ENCODE measurements at places on chromosomes 3 and 15.

DNA sequence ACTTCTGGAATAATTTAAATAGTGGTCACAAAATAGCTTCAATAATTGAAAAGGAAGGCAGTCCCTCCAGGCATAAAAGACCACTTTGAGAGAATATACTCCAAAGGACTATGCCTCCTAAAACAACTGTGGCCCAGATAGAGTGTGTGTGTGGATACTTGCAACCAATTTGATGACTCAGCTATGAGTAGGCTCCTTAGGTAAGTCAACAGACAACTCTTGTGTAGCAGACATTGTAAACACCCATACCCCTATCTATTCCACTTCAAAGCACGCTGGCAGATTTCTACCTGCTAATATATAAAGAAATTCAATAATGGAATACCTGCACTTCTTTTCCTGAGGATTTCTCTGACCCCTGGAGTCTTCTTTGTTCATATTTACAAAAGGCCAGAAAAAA lies 254.5 kb downstream of the NEK10 start:
- no peak for DNase-seq

DNA sequence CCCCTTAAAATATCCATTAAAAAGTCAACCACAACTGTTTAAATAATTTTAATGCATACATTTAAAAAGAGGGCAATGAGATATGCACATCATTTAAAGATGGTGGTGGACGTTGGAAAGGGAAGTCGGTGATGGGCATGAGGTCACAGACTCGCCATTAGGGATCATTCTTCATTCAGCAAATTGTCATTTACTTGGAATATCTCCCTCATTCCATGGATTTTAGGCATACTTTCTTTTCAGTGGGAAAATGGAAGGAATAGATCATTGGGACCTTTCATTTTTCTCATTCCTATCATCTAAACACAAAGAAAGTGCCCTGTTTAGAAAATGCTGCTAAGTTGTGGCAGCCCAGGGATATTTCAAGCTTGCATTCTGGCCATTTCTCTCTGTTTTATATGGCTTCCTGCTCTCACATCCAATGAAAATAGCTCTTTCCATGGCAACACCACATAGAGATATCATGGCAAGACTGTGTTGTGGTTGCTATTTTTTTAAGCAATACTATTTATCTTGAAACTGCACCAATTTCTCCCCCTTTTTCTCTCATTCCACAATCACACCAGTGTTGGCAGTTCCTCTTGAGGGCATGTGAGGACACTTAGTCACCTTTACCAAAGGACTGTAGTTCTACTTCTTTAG lies 40.7 kb upstream of the LMCD1 start:
- DNase-seq, result no peak

DNA sequence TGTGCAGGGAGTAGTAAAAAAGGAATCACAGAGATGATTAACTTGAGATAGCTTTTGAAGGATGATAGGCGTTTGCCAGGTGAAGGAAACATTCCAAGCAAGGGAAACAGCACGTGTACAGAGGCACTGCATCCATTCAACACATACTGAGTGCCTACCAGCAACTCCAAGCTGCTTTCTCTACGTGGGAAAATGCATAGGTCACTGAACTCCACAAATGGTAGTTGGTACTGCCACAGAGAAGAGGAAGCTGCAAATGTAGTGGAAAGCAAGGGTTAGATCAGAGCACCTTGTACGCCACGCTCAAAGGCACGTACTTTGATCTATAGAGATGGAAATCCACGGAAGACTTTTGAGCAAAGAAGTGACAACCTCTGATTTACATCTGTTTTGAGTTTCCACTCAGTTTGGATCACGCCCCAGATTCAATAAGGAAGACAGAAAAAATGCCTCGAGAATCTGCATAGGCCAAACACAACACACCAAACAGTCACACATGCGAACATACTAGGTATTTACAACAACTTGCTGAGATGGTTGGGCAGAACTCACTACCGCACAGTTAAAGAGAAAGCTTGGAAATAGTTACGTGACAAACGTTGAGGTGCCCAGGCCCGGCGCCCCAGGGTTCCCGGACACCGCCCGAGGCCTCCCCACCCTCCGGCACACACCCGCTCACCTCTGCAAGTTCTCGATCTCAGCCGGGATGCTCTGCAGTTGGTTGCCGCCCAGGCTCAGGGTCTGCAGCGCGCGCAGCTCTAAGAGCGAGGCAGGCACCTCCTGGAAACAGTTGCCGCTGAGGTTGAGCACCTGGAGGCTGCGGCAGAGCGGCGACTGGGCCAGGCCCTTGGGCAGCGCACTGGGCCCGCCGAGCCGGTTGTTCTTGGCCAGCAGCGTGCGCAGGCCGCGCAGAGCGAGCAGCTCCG lies 826 bp downstream of the LRRC58 start:
- peak; percentile 11 for DNase-seq

GRCh38 chr15:60939389-60939788 lies 289.7 kb downstream of the RORA start:
- DNase-seq, result no peak

GRCh38 chr3:190973771-190974170 lies 111.3 kb upstream of the GMNC start:
- no peak for DNase-seq

- no peak for DNase-seq
These were observed 236.6 kb downstream of the SOX2 start for GRCh38 chr3:181948286-181948685.

DNA sequence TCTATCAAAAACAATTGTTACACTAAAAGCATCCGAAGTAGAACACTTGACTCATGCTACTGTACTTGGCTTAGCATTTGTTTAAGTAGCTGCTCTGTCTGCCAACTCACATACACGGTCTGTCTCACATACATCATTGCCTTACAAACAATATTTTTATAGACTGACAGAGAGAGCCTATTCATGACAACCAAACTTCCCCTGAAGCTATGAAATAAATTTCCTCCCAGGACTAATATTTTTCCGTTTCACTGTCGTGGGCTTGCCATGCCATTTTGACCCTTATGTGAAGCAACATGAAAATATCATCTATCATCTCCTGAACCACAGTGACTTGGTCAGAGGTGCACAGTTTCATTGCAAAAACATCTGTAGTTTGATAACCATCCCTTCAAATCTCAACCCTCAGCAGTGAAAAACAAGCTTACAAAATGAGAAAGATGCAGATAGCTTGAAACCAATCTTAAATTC lies 66.5 kb upstream of the PYGO1 start:
- no peak for DNase-seq

DNA sequence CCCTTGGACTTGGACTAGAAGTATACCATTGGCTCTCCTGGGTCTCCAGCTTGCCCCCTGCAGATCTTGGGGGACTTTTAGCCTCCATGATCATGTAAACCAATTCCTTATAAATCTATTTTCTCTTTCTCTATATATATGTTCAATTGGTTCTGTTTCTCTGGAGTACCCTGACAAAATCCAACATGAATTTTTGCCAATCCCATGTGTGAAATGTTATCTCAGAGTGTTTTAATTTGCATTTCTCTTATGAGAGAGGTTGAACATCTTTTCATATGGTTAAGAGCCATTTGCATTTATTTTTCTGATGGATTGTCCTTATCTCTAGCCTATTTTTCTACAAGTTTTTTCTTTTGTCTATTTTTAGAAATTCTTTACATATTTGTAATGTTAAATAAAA lies 131.7 kb upstream of the NEO1 start:
- no peak for DNase-seq

- DNase-seq, result no peak
These were observed 172.7 kb downstream of the ZBTB20 start for GRCh38 chr3:114974387-114974786.

- peak; percentile 65 for DNase-seq
These were observed 8.9 kb upstream of the SUCNR1 start for GRCh38 chr3:151864423-151865101.

DNA sequence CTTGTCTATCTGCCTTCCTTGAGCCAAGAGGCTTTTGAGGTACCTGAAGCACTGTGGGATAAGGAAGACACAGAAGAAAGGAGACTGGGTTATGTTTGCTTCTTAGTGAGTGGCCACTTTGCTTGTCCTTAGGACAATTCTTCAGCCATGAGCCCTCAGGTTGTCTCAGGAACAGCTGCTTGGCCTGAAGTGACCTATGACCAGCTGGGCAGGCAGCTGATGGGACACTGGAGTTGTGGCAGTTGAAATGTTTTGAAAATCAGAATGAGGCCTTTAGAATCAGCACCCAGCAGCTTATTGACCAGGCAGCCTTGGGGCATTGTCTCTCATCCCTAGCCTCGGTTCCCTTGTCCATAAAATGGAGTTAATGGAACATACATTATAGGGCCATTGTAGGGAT lies 37.0 kb downstream of the RBP2 start:
- no peak for DNase-seq

DNA sequence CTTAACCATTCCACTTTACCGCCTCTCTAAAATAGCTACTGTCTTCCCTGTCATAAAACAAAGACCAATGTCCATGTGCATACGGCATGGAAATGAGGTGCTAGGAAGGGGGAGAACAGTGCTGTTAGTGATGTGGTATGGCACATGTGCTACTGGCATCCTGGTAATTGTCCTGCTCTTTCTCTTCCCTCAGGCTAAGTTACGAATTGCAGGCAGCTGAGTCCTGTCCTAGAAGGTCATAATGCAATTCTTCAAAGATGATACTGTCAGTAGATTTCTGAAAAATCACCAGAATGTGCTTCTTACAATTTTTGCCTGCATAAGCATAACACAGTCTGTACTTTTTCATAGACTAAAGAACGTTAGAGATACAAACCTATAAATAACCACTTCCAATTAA lies 216.8 kb downstream of the RSL24D1 start:
- DNase-seq, result no peak

GRCh38 chr15:62807539-62808130 lies 234.9 kb upstream of the TPM1 start:
- DNase-seq, result no peak

- DNase-seq, result peak; percentile 85
These were observed 34.8 kb upstream of the CTSH start for GRCh38 chr15:78979456-78980320.

DNA sequence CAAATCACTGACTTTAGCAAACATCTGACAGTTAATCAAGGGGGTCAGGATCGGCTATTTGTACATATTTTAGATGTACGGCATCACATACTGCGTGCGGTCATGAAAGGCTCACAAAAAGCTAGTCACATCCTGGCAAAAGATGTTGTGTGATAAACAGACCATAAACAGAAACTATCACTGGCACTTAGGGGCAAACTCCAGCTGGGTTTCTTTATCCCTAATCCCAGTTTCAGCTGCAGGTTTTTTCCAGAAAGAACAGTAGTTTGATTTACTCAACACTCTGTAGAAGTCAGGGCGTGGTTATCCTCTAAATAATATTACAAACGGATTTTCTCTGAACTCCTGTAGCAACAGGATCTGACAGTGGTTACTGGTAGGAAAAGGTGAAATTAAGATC lies 112.4 kb upstream of the BHLHE40 start:
- no peak for DNase-seq

GRCh38 chr3:178754852-178755510 lies 218.7 kb downstream of the KCNMB2 start:
- no peak for DNase-seq

DNA sequence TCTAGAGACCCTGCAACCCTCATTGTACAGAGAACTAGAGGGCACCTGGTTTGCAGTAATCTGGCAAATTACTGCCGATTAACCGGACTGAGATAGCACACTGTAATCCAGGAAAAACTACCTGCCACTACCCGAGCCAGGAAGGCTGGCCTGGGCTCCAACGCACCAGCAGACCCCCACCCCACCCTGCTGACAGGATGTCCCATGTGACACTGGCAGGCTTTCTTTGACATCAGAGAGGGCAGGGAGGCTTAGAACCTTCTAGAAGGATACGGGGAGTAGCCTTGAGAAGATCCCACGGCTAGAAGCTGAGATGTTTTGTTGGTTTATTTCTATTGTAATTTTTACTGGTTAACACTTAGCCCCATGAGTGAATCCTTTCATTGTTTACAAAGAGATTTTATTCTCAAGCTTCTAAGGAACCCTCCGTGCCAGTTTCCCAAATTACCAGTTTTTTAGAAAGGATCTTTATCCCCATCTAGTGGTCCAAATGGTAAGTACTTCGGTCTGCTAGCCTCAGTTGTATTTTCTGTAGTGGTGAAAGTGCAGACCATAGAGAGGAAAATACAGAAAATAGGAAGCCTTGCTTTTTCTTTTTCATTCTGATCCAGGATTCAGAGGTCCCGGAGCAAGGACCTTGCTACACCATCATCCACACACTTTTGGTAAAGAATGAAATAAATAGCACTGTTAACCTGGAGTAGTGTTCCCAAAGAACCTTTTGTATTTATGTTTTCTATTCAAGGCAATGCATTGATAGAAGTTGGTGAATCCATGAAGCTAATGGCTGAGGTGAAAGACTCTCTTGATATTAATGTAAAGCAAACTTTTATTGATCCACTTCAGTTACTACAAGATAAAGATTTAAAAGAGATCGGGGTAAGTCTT lies 81.9 kb upstream of the ADAMTSL3 start:
- peak; percentile 65 for DNase-seq

DNA sequence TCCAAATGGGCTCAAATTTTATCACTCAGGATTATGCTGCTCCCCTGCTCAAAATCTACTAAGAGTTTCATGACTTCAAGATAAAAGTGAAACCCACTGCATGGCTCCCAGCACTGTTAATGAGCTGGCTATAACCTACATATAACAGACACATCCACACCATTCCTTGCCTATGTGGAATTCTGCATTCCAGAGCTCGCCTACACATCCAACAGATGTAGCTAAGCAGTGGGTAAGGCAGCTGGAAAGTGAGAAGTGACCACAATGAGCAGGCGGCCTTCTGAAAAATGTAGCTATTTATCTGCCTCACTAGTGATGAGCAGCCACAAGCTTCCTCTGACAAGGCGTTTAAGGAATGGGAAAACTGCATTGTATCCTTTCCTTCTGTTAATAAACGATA lies 92.0 kb upstream of the TRIM42 start:
- DNase-seq, result no peak

GRCh38 chr3:130900959-130901358 lies 7.1 kb downstream of the ATP2C1 start:
- DNase-seq, result no peak

DNA sequence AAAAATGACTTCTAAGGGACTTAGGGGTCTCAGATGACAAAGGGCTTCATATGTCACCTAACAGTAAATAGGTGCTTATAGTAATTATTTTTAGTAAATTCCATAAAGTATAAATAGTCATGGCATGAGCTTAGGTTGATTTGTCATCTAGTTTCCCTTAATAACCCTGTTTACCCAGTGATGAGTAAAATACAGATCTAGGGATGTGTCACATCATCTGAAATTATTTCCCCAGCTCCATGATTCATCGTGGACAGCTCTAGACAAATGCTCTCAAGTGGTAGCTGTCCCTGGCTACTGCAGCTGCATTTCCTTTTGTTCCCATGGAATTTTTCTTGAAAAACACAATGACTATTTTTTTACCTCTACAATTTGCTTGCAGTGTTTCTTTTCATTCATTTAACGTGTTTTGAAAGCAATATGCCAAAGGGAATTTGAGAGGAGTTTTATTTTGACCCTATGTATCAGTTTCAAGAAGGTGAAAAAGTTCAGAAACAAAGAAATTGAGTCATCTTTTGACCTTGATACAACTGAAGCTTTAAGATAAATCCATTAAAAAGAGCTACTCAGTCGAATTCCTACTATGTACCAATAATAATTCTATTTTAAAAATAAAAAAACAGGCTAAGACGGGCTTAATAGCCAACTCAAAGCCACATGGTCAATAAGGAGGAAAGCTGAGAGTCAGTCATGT lies 241.6 kb downstream of the KCNMB2 start:
- DNase-seq, result no peak
